Activated CD4-positive, alpha-beta T cell treated with anti-CD3 and anti-CD28 coated beads, Interleukin-2, amount 10 ng/mL, durations not matched to agents 7 days and 5 days (primary cell): ENCODE measurements at places on chromosomes 6 and 20.
A peak's percentile ranks its signal among the peaks of the same experiment; 100 is the strongest.

DNA sequence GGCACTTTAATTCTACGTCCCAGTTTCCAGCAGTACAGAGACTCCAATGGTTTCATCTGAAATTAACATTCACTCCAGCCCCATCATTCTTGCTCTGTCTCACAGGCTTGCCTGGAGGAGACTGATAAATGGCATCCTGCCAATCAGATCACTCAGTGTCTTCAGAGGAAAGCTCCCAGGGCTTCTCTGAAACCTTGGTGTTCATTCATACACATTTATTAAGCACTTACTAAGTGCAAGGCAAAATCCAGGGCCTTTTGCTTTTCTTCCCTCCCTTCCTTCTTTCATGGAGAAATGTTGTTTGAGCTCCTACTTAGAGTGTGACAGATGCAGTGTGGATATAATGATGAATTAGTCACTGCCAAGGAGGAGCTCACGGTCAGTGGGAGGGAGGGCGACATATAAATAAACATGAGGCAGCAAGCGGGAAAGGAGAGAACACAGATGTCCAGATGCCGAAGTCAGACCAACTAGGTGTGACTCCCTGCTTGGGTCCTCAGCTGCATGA, 106.7 kb upstream of the DTNBP1 start:
- H3K36me3 ChIP-seq: no peaks in the 10 kb centered on the region
- no peaks in the 10 kb centered on the region for H3K27me3 ChIP-seq
- H3K4me3 ChIP-seq: no peak overlapping the region
- H3K4me1 ChIP-seq: peaks cover 7% of the 10 kb centered on the region
- H3K27ac ChIP-seq: no peak overlapping the region

DNA sequence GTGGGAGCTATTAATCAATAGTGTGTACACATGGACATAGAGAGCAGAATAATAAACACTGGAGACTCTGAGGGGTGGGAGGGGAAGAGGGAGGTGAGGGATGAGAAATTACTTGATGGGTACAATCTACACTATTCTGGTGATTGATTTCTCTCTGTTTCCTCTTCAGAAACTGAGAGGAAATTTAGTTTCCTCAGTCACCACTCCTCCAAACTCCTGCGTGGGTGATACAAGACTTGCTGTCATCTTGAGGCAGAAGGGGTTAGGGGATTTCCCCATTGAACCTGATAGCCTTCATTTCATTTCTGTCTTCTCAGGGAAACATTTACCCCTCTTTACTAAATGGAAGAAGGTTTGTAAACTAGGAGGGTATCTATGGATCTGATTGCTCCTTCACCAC, 84.3 kb upstream of the ESR1 start:
- H3K4me1 ChIP-seq: peaks cover 26% of the 10 kb centered on the region
- no peak overlapping the region for H3K4me3 ChIP-seq
- H3K36me3 ChIP-seq: peaks cover 7% of the 10 kb centered on the region
- no peak for DNase-seq
- H3K27ac ChIP-seq: no peak overlapping the region

- peak overlapping the region; percentile 80 for H3K27ac ChIP-seq
- H3K27me3 ChIP-seq: no peaks in the 10 kb centered on the region
- peak overlapping the region; percentile 70 for H3K4me3 ChIP-seq
- peak; percentile 62 for DNase-seq
- peaks cover 40% of the 10 kb centered on the region for H3K4me1 ChIP-seq
These were observed 816 bp upstream of the MAN1A1 start for GRCh38 chr6:119350202-119350951.

DNA sequence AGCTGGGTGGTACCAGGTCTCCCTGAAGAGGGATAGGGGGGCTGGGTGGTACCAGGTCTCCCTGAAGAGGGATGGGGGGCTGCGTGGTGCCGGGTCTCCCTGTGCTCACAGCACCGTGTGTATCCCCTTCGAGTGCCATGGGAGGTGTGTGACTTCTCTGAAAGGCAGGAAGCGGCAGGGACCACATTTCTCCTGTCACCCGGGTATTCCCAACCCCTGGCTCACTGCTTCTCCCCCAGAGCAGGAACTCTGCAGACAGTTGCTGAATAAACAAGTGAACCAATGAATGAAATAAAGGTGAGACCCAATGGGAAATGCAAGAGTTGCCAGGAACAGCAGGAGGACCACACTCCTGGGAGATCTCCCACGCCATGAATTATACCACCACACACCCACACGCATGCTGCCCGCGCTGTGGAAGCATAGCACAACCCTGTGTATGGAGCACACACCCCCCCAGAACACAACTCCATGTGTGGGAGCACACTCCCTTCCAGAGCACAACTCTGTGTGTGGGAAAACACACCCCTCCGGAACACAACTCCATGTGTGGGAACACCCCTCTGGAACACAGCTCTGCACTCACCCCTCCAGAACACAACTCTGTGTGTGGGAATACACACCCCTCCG, 50.7 kb downstream of the RNASET2 start:
- peaks cover 33% of the 10 kb centered on the region for H3K4me1 ChIP-seq
- H3K27ac ChIP-seq: no peak overlapping the region
- H3K4me3 ChIP-seq: no peak overlapping the region
- H3K36me3 ChIP-seq: peaks cover 3% of the 10 kb centered on the region

DNA sequence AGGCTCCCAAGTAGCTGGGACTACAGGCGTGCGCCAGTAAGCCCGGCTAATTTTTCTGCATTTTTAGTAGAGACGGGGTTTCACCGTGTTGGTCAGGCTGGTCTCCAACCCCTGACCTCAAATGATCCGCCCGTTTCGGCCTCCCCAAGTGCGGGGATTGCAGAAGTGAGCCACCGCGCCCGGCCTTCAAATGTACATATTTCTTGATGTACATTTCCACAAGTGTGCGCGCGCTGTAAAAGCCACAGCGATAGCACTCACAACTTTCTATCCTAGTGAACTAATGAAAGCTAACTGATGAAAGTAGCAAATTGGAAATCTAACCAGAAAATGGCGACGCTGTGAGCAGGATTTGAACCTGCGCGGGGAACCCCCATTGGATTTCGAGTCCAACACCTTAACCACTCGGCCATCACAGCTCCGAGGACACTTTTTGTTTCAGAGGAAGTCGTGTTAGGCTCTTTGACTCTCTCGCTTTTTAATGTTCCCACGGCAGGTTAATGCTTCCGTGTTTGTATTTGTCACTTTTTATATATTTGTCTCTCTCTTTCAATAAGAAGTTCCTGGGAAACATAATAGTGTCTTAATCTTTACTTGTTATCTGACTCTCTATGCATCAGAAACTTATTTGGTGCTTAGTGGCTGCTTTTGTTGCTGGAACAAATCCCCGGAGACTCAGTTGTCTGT, 199.4 kb upstream of the ZNF184 start:
- peaks cover 49% of the 10 kb centered on the region for H3K4me1 ChIP-seq
- peak overlapping the region; percentile 60 for H3K27ac ChIP-seq
- peak overlapping the region; percentile 52 for H3K4me3 ChIP-seq
- DNase-seq: peak; percentile 31

DNA sequence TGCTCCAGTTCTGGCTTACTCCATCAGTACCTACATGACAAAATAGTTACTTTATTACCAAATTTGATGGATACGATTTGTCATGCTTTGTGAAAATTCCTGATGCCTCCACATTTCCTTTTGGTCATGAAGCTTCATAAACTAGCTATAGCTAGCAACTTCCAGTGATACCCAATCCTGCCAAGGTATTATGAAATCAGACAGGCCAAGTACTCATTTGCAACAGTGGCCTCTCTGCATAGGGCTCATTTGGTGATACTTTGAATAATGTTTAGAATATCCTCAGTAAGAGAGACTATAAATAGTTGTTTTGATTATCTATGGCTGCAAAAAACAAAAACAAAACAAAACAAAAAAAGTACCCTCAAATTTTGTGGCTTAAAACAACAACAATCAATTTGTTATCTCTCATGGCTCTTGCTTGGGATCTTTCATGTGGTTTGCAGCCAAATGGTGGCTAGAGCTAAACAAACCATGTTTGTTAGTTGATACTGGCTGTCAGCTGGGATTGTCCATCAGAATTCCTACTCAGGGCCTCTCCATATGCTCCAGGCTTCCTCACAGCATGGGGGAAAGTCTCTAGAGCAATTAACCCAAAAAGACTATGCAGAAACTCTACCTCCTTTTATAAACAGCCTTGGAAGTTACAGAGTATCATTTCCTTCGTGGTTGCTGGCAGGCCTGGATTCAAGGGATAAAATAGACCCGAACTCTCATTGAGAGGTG, 10.1 kb upstream of the PRL start:
- no peaks in the 10 kb centered on the region for H3K36me3 ChIP-seq
- no peak overlapping the region for H3K27ac ChIP-seq
- no peak for DNase-seq
- H3K4me1 ChIP-seq: no peaks in the 10 kb centered on the region
- H3K27me3 ChIP-seq: no peaks in the 10 kb centered on the region

- H3K27ac ChIP-seq: no peak overlapping the region
- DNase-seq: no peak
- H3K36me3 ChIP-seq: no peaks in the 10 kb centered on the region
- no peaks in the 10 kb centered on the region for H3K4me1 ChIP-seq
These were observed 138.0 kb upstream of the EEF1E1 start for GRCh38 chr6:8240301-8240700.

- no peak overlapping the region for H3K27ac ChIP-seq
- peaks cover 21% of the 10 kb centered on the region for H3K27me3 ChIP-seq
- no peaks in the 10 kb centered on the region for H3K4me1 ChIP-seq
- H3K4me3 ChIP-seq: no peak overlapping the region
- H3K36me3 ChIP-seq: no peaks in the 10 kb centered on the region
- no peak for DNase-seq
These were observed 64.6 kb upstream of the TXNDC5 start for GRCh38 chr6:7974938-7975763.
